ENCODE measurements at places on chromosomes 12 and 14. TPM values are rescaled to one million over a fixed set of nuclear protein-coding genes. Genes with fewer than 3 reads are reported as not detected.

Gene OR4E2
- total RNA-seq: not detected

Gene CLEC1B
- not detected for total RNA-seq

Gene GPD1
- under 0.01 TPM for total RNA-seq

Gene PPP4R4
- not detected for total RNA-seq

Gene ARID4A
- 10.6 TPM for total RNA-seq

Gene C14orf180
- not detected for total RNA-seq

Gene NKX2-1
- total RNA-seq: not detected

Gene DIO3
- total RNA-seq: not detected

Gene NPAS3
- 0.13 TPM for total RNA-seq

Gene P2RX4
- total RNA-seq: 208 TPM

Gene SYCP3
- not detected for total RNA-seq

Gene IQSEC3
- total RNA-seq: 0.13 TPM

Gene LPCAT3
- 11.3 TPM for total RNA-seq

Gene STON2
- 87.4 TPM for total RNA-seq

Gene CDC42BPB
- 89.3 TPM for total RNA-seq

Gene TEX52
- total RNA-seq: not detected

Gene DMAC2L
- 5.4 TPM for total RNA-seq

Gene PLBD1
- total RNA-seq: 1.0 TPM

Gene ADAMTS20
- total RNA-seq: not detected
